Activated CD4-positive, alpha-beta T cell treated with anti-CD3 and anti-CD28 coated beads for 24 hours (primary cell): ENCODE measurements at places on chromosomes 3 and 15.

DNA sequence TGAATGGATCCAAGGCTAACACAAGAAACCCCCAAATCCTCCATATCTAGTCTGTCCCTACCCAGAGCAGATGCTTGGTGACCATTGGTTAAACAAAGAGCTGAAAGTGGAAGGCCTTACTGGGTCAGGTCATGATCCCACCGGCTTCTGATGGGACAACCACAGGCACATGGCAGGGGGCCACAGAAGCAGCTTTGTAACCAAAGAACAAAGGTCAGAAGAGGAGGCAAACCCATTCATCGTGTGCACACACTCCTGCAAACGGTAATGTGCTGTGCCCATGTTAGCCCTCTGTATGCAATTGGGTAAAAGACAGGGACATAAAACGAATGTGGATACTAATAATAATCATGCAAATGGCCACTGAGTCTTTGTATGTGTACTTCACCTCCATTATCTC is 133.3 kb upstream of the SLC6A11 start:
- no peak for DNase-seq

GRCh38 chr3:9613056-9613748 is 36.1 kb upstream of the MTMR14 start:
- no peak for DNase-seq

DNA sequence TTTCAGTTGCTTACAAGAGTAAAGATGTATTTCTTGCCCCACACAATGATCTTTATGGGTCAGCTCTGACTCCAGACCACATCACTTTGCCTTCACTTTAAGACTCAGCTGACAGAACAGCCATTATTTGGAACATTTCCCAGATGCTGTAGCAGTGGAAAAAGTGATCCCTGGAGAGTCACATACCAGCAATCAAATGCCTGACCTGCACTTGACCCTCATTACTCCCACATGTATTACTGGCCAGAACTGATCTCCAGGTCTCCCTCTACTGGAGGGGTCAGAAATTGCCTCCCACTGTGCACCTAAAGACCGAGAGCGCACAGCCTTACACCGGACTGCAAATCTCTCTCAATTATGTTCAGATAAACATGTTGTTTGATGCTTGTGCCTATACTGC is 88.6 kb upstream of the ZNF385D start:
- DNase-seq = no peak

DNA sequence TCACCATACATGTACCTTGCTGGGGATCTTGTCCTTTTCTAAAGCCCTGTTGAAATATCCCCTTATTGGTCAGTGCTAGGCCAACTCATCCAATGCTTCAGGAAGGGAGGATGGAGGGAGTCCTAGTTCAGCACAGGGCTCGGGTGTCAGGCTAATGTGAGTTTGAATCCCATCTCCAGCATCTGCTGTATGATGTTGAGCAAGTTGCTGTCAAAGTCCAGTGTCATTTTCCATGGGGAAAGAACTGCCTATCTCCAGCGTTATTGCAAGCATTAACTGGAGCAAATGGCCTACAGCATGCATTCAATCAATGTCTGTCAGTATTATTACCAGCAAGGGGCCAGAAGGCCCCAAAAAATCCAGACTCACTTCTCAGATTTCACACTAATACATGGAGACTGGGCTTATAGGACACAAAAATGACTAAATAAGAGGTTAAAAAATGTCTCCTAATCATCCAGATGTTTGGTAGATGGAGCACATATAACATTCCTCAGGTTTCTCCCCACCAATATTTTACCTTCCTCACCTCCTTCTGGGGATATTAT is 40.8 kb downstream of the SRGAP3 start:
- no peak for DNase-seq

GRCh38 chr3:187963677-187964385 is 190.1 kb upstream of the LPP start:
- no peak for DNase-seq

DNA sequence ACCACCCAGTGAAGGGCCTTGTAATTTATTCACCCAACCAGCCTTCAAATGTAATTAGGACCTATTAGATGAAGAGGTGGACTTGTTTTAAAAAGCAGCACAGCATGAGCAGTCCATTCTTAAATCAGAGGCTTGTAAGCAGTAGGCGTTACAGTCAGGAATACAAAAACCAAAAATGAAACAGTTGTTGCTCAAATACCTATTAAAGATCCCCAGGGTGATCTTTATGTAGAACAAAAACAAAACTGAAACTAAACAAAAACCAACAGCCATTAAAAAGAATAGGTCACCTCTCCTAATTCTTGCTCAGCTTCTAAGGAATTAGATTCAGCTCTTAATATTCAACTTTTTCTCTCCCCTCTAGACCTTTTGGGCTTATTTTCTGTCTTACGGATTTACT is 104.9 kb upstream of the ST8SIA2 start:
- no peak for DNase-seq

GRCh38 chr15:97479957-97480356 is 480.5 kb upstream of the ARRDC4 start:
- no peak for DNase-seq

- DNase-seq = no peak
Observed at GRCh38 chr15:37031198-37031597, 69.2 kb downstream of the MEIS2 start.

DNA sequence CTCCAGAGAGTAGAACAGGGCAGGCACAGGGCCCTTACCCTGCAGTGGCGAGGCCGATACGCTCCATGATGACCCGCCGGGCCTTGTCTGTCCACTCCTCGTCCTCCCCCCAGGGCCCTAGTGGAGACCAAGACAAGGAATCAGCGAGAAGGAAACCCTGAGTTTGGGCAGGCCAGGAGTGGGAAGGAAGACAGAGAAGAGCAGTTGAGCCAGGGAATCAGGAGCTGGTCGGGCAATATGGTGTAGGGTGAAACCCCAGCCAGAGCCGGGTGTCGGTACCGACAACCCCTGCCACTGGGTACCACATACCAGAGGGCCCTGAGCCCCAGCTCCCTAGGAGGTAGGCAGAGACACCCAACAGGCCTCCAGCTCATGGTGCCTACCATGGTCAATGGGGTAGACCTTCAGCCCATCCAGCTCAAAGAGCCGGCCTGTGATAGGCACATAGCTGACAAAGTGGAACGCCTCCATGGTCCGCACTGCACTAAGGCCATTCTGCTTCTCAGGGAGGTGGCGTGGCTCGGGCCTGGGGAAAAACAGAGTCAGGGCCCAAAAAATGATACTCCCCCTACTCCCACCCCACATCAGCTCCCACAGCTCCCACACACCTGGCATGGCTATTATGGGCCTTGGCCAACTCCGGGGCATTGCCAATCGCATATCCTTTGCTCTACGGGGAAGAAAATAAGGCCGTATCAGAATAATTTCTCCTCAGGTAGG is 38.0 kb downstream of the SEMA3G start:
- no peak for DNase-seq

DNA sequence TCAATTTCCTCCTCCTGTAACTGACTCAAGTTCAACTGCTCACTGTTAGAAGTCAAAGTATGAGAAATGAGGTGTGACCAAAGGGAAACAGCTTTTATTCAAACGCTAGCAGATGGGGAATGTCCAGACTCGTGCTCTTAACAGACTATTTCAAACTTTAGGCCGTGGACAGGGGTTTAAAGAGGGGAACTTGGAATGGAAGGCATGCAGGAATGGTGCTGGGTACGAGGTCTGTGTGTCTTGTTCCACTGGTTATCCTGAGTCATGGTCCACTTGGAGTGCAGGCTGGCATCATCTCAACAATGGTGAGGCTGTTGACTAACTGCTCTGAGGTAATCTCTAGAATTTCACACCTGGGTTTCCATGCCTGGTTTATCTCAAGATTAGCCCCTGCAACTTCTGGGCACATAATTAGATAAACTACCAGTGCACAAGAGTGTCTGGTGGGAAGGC is 22.9 kb upstream of the DNAAF4 start:
- DNase-seq = no peak

DNA sequence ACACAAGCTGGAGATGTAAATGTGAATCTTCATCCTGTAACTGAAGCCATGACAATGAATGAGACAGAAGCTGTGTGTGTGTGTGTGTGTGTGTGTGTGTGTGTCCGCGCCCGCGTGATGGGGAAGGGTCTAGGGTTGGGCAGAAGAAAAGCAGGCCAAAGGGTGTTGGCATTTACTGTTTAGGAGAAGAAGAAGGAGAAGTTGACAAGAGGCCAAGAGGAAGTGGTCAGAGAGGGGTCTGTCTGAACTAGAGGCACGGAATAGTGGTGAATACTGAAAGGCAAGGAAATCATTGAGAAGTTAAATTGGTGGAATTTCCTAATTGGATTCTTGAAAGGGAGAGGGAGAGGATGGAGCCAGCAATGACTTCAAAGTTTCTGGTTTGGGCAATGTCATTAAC is 5.6 kb upstream of the NCEH1 start:
- DNase-seq = no peak

- DNase-seq = no peak
Observed at GRCh38 chr3:194517333-194517732, 30.5 kb upstream of the ATP13A3 start.

DNA sequence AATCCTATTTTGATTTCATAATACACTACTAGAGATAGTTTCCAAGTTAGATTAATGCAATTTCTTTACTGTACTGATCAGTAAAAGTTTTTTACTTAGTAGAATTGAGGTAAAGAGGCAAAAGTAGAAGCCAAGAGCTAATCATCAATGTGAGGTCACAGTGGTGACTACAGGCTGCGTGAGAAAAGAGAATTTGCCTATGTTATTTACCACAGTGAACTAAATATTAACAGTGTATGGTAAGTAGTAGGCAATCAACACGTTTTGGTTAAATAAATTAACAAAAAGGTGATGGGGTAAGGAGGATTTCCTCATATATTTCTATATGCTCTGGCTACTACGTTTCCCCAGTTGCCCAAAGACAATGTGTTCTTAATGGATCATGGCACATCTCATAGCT is 202.2 kb upstream of the CMC1 start:
- no peak for DNase-seq

DNA sequence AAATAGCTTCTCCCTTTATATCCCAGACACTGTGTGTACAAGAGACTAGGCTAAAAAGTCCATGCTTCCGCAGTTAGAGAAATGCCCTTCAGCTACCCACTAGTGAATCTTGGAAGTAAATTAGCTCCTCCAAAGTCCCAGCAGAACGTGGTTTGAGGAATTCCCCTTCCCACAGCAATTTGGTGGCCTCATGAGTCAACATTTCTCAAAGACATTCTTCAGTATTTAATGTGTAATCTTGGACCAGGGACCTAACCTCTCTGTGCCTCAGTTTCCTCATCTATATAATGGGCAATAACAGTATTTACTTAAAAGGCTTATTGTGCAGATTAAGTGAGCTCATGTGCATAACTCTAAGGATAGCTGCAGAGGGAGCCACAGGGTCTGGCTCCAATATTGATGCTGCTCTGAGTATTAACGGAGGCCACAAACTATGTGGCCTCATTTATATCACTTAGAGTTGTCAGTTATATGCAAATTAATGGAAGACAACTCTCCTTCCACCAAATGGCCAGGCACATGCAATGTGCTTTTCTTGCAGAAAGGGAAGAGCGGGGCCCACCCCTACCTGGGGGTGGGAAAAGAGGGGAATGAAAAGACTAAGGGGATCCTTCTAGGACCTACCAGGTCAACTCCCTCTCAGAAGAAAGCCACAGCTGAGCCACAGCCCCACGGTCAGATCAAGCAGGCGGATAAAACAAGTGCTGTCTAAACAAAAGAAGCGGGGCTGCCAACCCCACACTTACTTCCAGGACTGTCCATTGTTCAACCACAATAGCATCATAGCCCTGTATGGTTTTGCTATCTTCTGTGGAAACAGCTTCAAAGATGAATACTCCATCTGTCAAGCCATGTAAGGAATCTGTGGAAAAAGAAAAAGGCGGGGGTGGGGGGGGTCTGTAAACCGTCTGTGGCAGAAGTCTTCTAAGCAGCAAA is 92.4 kb downstream of the OXNAD1 start:
- no peak for DNase-seq

DNA sequence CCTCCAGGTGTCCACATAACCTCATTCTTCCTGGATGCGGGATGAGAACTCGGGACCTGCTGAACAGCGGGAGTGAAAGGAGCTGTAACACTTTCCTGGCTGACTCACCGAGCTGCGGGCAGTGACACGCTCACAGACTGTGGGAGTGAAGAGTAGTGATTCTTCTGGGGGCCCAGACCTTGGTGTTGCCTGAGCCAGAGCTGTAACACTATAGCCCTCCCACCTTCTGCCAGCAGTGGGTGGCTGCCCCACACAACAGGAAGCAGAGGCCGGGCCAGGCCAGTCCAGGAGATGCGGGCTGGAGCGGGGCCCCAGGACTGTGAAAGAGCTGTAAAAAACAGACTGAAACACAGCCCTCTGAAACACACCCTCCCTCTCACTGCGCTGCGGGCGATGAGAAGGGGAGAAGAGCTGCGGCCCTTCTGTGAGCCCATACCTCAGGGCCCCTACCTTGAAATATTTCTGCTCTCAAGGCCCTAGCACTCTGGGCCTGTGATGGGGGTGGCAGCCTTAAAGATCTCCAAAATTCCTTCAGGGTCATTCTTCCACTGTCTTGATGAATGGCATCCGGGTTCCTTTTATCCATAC is 464.0 kb upstream of the CCDC54 start:
- DNase-seq = no peak

- DNase-seq = no peak
Observed at GRCh38 chr15:59432389-59432788, 5.6 kb upstream of the FAM81A start.

DNA sequence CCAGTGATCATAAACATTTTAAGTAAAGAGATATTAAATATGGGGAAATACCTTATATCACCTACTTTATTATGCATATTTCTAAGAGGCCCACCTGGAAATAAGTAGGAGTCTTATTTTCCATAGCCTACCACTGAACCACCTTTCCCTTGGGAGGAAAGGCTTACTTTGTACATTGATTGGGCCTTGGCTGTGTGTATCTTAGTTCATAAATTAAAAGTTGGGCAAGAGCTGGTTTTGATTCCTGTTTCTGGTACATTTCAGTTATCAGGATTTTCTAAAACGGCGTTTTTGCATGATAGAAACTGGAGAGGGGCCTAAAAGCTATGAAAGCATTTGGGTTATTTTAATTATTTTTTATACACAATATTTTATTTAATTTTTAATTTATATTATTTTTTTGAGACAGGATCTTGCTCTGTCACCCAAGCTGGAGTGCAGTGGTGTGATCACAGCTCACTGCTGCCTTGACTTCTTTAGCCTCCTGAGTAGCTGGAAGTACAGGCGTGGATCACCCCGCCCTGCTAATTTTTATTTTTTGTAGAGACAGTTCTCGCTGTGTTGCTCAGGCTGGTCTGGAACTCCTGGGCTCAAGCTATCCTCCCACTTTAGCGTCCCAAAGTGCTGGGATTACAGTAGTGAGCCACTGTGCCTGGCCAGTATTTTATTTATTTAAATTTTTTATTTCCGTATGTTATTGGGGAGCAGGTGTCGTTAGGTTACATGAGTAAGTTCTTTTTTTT is 2.6 kb downstream of the GMPS start:
- DNase-seq = no peak

GRCh38 chr15:49265911-49266310 is 95.9 kb downstream of the GALK2 start:
- DNase-seq = no peak

GRCh38 chr3:148309390-148310035 is 388.2 kb upstream of the AGTR1 start:
- no peak for DNase-seq

DNA sequence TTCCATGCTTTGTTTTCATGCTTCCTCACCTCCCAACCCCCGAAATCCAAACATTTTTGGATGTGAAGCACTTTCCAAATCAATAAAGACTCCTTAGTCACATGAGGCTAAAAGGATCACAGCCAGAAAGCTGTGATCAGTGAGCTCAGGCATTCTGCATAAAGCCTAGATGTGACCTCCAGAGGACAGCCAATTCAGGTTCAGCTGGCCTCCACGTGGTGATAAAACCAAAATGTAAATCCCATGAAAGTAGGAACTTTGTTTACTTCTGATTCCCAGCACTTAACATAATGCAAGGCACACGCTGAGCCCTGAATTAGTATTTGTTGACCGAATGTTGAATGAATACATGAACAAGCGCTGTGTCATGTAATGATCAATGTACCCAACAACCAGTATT is 249.5 kb upstream of the EOMES start:
- DNase-seq = no peak
